ENCODE measurements at places on chromosomes 7 and 10.

DNA sequence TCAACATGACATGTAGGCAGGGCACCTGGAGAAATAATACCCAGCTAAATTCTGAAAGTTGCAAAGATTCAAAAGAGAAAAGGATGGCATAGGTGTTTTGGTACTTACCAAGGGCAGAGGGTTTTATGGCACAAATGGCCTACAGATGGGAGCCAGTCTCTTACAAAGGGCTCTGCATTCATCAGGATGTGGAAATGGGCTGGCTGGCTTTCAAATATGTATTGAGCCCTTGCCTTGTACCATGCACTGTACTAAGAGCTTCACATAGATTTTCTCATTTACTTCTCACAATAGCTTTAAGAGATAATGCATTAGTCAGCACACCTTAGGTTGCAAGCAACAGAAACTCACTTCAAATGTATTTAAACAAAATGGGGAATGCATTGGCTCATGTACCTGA, 327.1 kb downstream of the BICC1 start:
- no peak for DNase-seq

GRCh38 chr7:116499168-116500077, at the start of gene CAV2:
TSS of gene CAV2 (plus strand) at chr7:116499738. CDS start at chr7:116499782, 44 bp downstream.
- DNase-seq = no peak

DNA sequence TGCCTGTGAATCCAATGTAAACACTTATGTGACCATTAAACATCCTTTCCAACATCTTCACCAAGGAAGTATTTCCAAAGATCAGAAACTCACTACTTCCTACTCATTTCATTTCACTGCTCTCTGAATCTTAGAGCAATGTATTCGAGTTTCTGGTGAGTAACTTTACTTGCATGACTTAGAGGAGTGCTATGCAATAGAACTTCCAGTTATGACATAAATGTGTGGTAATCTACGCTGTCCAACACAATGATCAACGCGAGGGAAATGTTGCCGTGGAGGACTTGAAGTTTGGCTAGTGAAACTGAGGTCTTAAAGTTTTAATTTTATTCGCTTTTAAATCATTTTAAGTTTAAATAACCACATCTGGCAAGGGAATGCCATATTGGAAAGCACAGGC, 1326.3 kb downstream of the XPNPEP1 start:
- DNase-seq = no peak

DNA sequence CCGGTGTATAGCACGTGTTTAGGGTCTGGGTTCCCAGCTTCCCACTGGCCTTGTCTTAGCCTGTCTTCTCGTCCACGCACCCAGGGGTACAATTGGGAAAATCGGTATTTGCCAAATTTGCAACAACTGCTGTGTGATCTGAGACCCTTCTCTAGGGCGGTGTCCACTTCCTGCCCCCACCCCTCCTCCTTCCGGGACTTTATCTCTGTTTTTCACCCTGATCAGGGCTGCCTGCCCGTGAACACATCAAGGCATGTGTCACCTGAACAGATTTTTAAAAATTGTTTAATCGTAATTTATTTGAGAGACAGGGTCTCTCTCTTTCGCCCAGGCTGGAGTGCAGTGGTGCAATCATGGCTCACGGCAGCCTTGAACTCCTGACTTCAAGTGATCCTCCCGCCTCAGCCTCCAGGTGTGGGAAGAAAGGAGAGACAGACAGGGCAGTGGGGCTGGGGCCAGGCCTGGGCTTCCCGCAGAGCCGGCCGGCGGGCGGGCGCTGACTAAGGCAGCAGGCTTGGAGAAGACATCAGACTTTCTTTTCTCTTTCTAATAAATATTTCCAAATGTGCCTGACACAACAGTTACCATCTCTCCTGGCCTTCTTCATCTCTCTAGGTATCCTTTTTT, 27.5 kb downstream of the ELFN1 start:
- DNase-seq = no peak

- DNase-seq = no peak
Measured at GRCh38 chr7:105376908-105377533, 11.7 kb downstream of the SRPK2 start.

- DNase-seq = no peak
Measured at GRCh38 chr7:78179211-78179610, 380.6 kb downstream of the PHTF2 start.

DNA sequence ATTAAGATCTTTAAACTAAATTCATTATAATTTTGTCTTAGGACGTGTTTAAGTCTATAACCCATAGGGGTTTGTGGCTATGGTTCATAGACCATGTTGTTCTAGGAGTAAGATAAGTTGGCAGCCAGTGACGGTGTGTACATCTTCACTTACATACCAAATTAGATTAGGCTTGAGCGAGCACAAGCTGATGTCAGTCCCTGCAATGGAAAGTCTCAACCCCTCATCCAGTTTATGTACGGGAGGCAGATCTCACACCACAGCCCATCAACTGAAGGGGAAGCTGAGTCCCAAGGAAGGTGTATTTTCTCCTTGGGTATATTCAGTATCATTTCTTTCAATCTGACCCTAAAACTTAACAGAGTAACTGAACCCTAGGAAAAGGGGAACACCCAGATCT, 5.1 kb upstream of the SMC3 start:
- DNase-seq = no peak

All from activated CD8-positive, alpha-beta memory T cell treated with anti-CD3 and anti-CD28 coated beads for 1 hour (primary cell).